ENCODE measurements at places on chromosomes 7 and 10. TPM values are rescaled to one million over a fixed set of nuclear protein-coding genes. Genes with fewer than 3 reads are reported as not detected.

The OR2A5 gene
- not detected for total RNA-seq

The TAS2R5 gene
- total RNA-seq: not detected

The ADRA2A gene
- 0.47 TPM for total RNA-seq

The SPDYE16 gene
- total RNA-seq: 0.17 TPM

The URGCP gene
- total RNA-seq: 45.0 TPM

The SPDYE8 gene
- not detected for total RNA-seq

The HACD1 gene
- total RNA-seq: 172 TPM

The UFSP1 gene
- 0.99 TPM for total RNA-seq

The HMX2 gene
- total RNA-seq: not detected

- no peak overlapping the region for H3K4me3 ChIP-seq
- H3K27me3 ChIP-seq: no peaks in the 10 kb centered on the region
- H3K4me1 ChIP-seq: peaks cover 53% of the 10 kb centered on the region
- no peak for DNase-seq
- H3K27ac ChIP-seq: peak overlapping the region; percentile 15
Measured at GRCh38 chr7:4733936-4734528, 41.4 kb upstream of the AP5Z1 start.

DNA sequence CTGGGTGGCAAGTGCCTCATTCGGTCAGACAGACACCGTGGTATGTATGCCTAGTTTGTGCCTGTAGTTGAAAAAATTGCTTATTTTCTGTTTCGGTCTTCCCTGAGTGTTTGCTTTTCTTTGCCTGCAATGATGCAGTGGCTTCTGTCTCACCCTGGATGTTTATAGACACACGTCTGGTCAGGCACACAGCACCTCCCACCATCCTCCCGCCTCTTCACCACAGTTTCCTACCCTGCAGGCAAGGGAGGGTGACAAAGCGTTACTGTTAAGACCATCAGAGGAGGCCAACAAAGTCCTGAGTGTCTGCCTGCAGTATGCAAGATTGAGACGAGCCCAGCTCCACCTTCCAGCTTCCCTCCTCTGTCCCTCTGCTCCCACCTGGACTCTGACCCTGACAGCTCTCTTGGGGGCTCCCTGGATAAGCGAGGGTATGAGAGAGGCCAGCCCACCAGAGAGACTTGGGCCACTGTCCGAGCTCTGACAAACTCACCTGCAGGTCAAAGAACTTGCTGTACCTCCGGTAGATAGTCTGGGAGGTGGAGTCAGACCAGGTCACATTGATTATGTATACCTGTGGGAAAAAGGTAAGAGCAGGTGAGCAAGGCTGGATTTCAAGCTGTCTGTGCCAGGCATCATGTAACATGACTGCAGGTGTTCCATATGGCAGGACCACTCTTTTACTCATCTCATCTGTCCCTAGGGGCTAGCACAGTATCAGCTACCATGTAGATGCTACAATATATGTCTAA lies 54.4 kb downstream of the SH3PXD2A start:
- peaks cover 40% of the 10 kb centered on the region for H3K36me3 ChIP-seq
- no peak overlapping the region for H3K4me3 ChIP-seq
- H3K27me3 ChIP-seq: no peaks in the 10 kb centered on the region
- H3K27ac ChIP-seq: no peak overlapping the region
- no peaks in the 10 kb centered on the region for H3K4me1 ChIP-seq

- H3K4me1 ChIP-seq: peaks cover 4% of the 10 kb centered on the region
- no peaks in the 10 kb centered on the region for H3K27me3 ChIP-seq
- H3K27ac ChIP-seq: no peak overlapping the region
- no peaks in the 10 kb centered on the region for H3K36me3 ChIP-seq
- DNase-seq: no peak
- H3K4me3 ChIP-seq: no peak overlapping the region
Measured at GRCh38 chr10:51014680-51015389, 59.5 kb upstream of the PRKG1 start.

- DNase-seq: no peak
- peaks cover 27% of the 10 kb centered on the region for H3K4me1 ChIP-seq
- no peaks in the 10 kb centered on the region for H3K36me3 ChIP-seq
- H3K27ac ChIP-seq: no peak overlapping the region
- H3K4me3 ChIP-seq: no peak overlapping the region
Measured at GRCh38 chr10:71776481-71776925, 3.2 kb upstream of the VSIR start.

DNA sequence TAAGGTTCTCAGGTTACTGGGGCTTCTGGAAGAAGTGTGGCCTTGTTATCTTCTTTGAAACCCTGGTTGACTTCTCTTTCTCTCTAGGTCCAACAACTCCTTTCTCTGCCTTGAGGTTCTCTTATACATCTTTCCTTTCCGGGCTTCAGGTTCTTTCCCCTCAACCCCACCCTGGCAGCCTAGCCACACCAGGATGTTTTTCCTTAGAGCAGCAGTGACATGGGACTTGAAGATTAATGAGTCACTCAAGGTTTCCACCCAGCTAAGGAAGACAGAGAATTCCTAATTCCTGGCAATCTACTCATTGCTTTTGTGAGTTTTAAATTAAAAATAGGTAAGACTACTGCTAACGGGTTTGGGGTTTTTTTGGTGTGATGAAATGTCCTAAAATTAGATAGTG lies 121.8 kb upstream of the HPS1 start:
- H3K4me3 ChIP-seq: no peak overlapping the region
- H3K27ac ChIP-seq: no peak overlapping the region
- no peaks in the 10 kb centered on the region for H3K4me1 ChIP-seq
- H3K36me3 ChIP-seq: no peaks in the 10 kb centered on the region

- H3K4me3 ChIP-seq: no peak overlapping the region
- H3K36me3 ChIP-seq: no peaks in the 10 kb centered on the region
- no peak for DNase-seq
- H3K27ac ChIP-seq: no peak overlapping the region
- no peaks in the 10 kb centered on the region for H3K4me1 ChIP-seq
Measured at GRCh38 chr7:49926720-49927119, 153.3 kb downstream of the VWC2 start.

GRCh38 chr10:88725798-88726197 lies 19.7 kb downstream of the LIPK start:
- H3K27ac ChIP-seq: no peak overlapping the region
- no peak for DNase-seq
- H3K27me3 ChIP-seq: no peaks in the 10 kb centered on the region
- no peaks in the 10 kb centered on the region for H3K36me3 ChIP-seq
- no peak overlapping the region for H3K4me3 ChIP-seq

DNA sequence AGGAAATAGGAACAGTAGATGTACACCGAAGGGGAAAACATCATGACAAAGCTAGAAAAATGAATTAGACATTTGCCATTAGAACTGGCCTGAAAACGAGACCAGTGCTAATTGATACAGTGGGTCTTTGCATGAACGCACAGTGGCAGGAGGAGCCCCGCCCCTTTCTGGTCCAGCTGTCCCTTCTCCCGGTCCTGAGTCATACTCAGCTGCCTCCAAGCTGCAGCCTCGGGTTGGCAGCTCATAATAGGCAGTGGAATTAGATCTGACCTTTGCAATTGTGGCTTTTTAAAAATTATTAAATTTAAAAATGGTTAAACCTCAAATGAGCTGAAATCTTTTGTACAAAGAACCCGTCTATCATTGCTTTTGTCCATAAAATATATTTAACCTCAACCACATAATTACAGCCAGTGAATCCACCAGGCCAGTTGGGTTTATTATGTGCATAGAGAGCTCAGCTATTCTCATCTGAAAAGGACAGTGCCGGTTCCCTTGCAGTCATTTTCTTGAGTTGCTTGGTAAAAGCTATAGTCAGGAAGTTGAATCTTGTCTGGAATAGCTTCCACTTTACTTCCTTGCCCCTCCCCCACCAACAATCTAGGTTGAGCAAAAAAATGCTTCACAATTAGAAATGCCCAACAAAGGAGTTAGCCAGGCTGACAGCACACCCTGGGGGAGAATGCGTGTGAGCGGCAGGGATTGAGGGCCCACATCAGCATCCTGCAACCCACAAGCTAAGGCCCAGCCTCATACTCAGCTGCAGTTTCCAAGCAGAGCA lies 147.1 kb downstream of the BUB3 start:
- H3K27me3 ChIP-seq: no peaks in the 10 kb centered on the region
- H3K4me3 ChIP-seq: no peak overlapping the region
- H3K36me3 ChIP-seq: no peaks in the 10 kb centered on the region
- H3K27ac ChIP-seq: no peak overlapping the region
- no peaks in the 10 kb centered on the region for H3K4me1 ChIP-seq

DNA sequence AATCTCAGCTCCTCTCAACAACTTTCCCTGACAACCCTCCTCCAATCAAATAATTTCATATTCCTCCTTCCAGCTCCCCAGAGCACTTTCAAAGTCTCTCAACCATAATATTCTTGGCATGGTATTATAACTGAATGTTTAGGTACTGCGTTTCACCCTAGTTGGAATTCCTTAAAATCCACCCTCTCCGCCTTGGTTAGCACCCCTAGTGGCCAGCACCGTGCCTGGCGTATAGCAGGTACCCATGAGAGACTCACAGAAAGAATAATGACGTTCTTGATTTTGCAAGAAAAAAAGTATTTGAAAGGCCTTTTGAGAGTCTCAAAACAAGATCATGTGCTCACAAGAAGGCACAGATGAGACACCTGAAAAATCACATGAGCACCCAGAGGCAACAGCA lies 50.9 kb downstream of the GLI3 start:
- no peaks in the 10 kb centered on the region for H3K36me3 ChIP-seq
- no peaks in the 10 kb centered on the region for H3K4me1 ChIP-seq
- no peaks in the 10 kb centered on the region for H3K27me3 ChIP-seq
- H3K27ac ChIP-seq: no peak overlapping the region
- no peak for DNase-seq

GRCh38 chr7:92766461-92767003 lies 69.8 kb downstream of the CDK6 start:
- H3K4me3 ChIP-seq: no peak overlapping the region
- peaks cover 4% of the 10 kb centered on the region for H3K4me1 ChIP-seq
- DNase-seq: no peak
- no peaks in the 10 kb centered on the region for H3K36me3 ChIP-seq

GRCh38 chr7:38049679-38050078 lies 128.4 kb upstream of the STARD3NL start:
- no peaks in the 10 kb centered on the region for H3K36me3 ChIP-seq
- no peak overlapping the region for H3K4me3 ChIP-seq
- DNase-seq: no peak
- no peak overlapping the region for H3K27ac ChIP-seq
- no peaks in the 10 kb centered on the region for H3K27me3 ChIP-seq
- H3K4me1 ChIP-seq: no peaks in the 10 kb centered on the region

GRCh38 chr10:99851825-99852224 lies 69.4 kb downstream of the ABCC2 start:
- DNase-seq: no peak
- H3K4me3 ChIP-seq: no peak overlapping the region
- H3K4me1 ChIP-seq: no peaks in the 10 kb centered on the region

DNA sequence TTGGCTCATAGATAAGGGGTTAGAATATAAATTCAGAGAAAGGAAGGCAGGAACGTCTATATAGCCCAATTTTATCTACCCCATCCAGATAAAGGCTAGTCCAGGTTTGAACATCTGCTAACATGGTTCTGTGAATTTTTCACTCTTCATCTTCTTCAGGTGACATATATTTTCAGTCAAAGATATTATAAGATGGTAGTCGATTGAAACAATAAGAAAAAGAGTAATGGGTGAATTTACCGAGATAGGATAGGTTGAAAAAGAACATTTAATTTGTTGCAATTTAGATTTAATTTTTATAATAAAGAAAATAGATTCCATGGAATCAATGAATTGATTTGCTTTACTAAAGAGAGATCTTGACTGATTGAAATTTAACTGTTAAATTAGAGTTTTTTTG lies at the start of gene OR2F1:
Gene OR2F1, plus strand, starts transcription at position 301 of the 400 bp plus-strand sequence. CDS start 5,127 bp downstream, outside the sequence.
- H3K36me3 ChIP-seq: no peaks in the 10 kb centered on the region
- H3K4me1 ChIP-seq: no peaks in the 10 kb centered on the region
- H3K4me3 ChIP-seq: no peak within 1 kb of the TSS
- DNase-seq: no peak
- no peak within 1 kb of the TSS for H3K27ac ChIP-seq
- no peaks in the 10 kb centered on the region for H3K27me3 ChIP-seq

DNA sequence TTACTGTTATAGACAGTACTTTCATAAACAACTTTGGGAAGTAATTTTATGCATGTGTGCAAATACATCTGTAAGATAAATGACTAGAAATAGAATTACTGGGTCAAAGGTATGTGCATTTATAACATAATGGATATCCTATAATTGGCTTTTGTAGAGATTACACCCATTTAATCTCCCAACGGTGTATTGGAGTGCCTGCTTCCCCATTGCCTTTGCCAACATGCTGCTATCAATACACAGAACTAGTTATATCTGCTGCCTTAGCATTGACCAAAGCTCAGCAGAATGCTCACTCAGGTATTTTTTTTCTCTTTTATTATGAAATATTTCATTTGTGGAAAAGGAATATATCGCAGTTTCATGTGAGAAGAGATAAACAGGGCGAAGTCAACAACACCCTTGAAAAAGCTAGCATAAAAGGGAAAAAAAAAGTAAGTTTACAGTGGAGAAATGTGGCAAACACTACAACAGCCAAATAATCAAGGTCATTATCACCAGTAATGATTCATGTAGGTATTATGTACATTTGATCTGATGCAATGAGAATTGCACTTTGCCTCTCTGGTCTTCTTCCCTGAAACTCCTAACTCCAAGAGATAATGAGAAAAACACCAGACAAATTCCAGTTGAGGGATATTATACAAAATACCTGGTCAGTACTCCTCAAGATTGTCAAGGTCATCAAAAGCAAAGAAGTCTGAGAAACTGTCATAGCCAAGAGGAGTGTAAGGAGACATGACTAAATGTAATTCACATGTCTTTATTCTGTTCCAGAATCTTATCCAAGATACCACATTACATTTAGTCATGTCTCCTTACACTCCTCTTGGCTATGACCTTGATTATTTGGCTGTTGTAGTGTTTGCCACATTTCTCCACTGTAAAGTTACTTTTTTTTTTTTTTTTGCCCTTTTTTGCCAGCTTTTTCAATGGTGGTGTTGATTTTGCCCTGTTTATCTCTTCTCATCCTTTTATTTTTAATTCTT lies 36.8 kb downstream of the MARCHF5 start:
- no peak for DNase-seq
- H3K27ac ChIP-seq: no peak overlapping the region
- H3K4me3 ChIP-seq: no peak overlapping the region

DNA sequence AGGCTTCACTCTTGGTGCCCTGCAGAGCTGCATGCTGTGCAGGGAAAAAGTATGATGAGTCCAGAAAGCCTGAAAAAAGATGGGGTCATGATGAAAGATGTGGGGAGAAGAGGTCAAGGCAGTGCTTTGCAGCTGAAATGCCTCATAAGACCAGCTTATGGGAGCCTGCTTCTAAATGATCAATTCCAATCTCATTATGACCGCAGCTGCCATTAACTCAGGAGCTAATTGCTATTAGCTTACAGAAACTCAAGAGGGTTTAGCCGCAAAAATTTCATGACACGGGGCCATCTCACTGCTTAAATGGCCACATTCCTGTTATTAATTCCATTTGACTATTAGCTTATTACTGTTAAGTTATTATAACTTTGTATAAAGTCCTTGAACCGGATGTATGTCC lies 502.9 kb upstream of the ZMIZ1 start:
- H3K4me1 ChIP-seq: no peaks in the 10 kb centered on the region
- peak overlapping the region; percentile 17 for H3K27ac ChIP-seq
- no peak overlapping the region for H3K4me3 ChIP-seq
- no peaks in the 10 kb centered on the region for H3K36me3 ChIP-seq

Data from heart right ventricle (tissue), 16 donors.